Activated CD8-positive, alpha-beta T cell treated with anti-CD3 and anti-CD28 coated beads for 36 hours (primary cell): ENCODE measurements at places on chromosomes 16 and 17. TPM values are rescaled to one million over a fixed set of nuclear protein-coding genes. Genes with fewer than 3 reads are reported as not detected.

- H3K4me3 ChIP-seq = no peak overlapping the region
- no peak for DNase-seq
- no peak overlapping the region for H3K27ac ChIP-seq
Observed at GRCh38 chr16:86396422-86396821, 113.9 kb upstream of the FOXF1 start.

DNA sequence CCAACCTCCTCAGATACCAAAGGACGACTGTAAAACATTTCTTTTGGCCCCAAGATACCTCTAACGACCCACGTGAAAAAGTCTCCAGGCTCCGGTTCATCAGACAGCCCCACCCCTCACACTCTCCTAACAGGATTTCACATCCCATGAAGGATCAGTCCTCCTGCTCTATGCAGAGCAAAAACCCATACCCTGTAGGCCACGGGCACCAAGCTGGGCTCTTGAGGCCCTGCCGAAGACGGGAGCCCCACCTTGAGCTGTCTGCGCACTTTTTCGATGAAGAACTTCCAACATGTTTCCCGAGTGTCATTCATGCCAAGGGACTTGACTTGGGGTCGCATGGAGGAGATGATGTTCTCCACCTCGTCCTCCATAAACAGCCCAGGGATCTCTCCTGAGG lies 89.9 kb downstream of the PGS1 start:
- H3K27ac ChIP-seq = no peak overlapping the region
- H3K27me3 ChIP-seq = peaks cover 3% of the 10 kb centered on the region
- no peak for DNase-seq

DNA sequence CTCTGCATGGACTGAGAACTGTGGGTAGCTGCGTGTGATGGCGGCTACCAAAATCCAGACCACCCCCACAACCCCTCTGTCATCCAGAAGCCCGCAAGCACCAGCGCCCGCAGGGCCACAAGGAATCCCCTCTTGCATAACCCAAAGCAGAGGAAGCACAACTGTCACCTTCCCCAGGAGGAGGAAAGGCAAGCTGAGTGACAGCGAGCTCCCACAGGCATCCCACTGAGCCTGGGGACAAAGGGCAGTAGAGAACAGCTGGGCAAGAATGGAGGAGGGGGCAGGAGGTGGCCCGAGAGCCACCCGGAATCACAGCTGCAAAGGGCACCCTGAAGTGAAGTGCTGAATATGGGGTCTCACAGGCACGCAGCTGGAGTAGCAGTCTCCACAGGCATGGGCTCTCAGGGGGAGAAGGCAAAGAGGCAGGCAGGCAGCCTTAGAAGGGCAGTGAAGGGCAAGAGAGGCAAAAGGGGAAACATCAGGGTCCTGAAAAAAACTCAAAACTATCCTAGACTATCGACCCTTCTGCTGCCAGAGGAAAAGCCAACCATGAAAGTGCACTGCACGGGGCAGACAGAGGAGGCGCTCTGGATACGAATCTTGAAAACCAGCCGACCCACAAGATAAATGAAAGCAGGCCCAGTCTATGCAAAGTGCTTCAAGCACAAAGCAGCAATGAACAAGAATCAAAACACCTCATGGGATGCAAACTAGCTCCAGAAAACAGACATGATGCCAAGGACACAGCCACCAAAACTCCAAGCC lies 17.1 kb downstream of the USP36 start:
- H3K27ac ChIP-seq = peak overlapping the region; percentile 17
- H3K4me1 ChIP-seq = peaks cover 53% of the 10 kb centered on the region
- H3K27me3 ChIP-seq = no peaks in the 10 kb centered on the region
- H3K4me3 ChIP-seq = no peak overlapping the region
- no peak for DNase-seq

DNA sequence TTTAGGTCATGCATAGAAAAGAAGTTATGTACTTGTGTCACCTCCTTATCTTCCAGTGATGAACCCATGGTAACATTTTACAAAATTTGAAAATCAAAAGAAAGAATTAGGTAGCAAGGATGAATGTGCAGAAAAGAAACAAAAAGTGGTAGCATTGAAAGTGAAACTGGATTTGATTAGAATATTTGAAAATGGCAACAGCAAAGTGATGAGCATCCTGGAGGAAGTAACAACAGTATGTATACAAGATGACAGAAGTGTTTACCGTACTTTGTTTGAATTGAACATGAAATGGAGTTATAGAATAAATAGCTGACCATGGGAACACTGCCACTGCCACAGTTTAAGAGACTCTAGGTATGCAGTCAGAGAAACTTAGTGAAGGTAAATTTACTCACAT lies 1313.1 kb downstream of the CDH11 start:
- no peaks in the 10 kb centered on the region for H3K4me1 ChIP-seq
- H3K27me3 ChIP-seq = no peaks in the 10 kb centered on the region
- H3K36me3 ChIP-seq = no peaks in the 10 kb centered on the region
- H3K27ac ChIP-seq = no peak overlapping the region
- no peak for DNase-seq

DNA sequence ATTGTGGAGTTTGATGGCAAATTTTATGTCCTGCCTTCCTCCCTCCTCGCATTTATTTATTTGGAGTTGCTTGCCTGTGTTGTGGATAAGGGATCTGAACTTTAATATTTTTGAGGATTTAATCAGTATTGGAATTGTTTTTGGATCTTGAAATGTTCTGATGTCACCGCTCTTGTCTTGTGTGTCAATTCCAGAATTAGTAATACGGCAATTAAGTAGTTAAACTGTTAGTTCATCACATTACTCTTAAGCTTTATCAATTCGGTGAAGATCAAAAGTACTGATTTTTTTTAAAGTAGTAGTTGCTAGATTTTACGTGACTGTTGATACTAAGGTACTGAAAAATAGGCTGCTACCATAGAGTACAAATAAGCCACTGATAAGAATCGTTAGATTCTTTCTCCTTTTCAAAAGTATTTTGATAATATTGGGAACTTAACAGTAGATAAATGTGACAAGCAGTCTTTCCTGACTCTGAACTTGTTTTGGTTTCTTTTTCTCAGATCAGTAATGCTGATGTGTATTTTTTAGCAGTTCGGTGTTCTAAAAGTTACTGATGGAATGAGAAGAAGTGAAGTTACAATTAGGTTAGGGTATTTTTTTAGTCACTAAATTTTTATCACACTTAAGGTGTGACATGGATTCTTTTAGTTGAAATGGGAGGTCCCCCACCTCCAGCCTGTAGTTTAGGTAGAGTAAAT lies 2.0 kb downstream of the RBBP6 start:
- no peaks in the 10 kb centered on the region for H3K27me3 ChIP-seq
- H3K27ac ChIP-seq = peak overlapping the region; percentile 93
- peak overlapping the region; percentile 86 for H3K4me3 ChIP-seq
- H3K36me3 ChIP-seq = peaks cover 46% of the 10 kb centered on the region
- peaks cover 46% of the 10 kb centered on the region for H3K4me1 ChIP-seq

DNA sequence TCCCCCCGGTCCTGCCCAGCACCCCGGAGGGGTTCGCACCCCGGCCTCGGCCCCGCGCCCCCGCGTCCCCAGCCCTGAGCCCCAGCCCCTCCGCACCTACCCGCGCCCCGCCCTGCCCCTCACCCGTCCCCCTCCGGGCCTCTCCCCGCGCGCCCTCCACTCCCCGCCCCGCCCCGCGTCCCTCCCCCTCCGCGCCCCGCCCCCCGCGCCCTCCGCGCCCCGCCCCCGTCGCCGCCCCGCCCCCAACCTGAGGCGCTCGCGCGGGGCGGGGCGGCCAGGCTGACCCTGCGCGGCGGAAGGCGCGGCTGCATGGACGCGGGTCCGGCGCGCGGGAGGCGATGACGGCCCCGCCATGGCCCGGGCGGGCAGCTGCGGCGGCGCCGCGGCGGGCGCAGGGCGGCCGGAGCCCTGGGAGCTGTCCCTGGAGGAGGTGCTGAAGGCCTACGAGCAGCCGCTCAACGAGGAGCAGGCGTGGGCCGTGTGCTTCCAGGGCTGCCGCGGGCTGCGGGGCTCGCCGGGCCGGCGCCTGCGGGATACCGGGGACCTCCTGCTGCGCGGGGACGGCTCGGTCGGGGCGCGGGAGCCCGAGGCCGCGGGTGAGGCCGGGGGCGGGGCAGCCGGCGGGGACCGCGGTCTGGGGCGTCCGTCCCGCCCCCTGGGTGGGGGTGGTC lies at the start of gene SPIRE2:
TSS of gene SPIRE2 (plus strand) at position 277 of the 671 bp plus-strand sequence. CDS start at position 353, 76 bp downstream.
- H3K36me3 ChIP-seq = no peaks in the 10 kb centered on the region
- H3K27ac ChIP-seq = no peak within 1 kb of the TSS
- peaks cover 3% of the 10 kb centered on the region for H3K4me1 ChIP-seq
- DNase-seq = peak; percentile 76

GRCh38 chr17:75828076-75828400 lies 16.2 kb downstream of the UNC13D start:
- peak overlapping the region; percentile 54 for H3K4me3 ChIP-seq
- peaks cover 25% of the 10 kb centered on the region for H3K4me1 ChIP-seq
- H3K27ac ChIP-seq = peak overlapping the region; percentile 94
- no peaks in the 10 kb centered on the region for H3K27me3 ChIP-seq

GRCh38 chr17:2423271-2423670 lies 22.4 kb upstream of the MNT start:
- no peak overlapping the region for H3K4me3 ChIP-seq
- H3K27ac ChIP-seq = no peak overlapping the region
- peaks cover 2% of the 10 kb centered on the region for H3K4me1 ChIP-seq
- H3K27me3 ChIP-seq = no peaks in the 10 kb centered on the region

DNA sequence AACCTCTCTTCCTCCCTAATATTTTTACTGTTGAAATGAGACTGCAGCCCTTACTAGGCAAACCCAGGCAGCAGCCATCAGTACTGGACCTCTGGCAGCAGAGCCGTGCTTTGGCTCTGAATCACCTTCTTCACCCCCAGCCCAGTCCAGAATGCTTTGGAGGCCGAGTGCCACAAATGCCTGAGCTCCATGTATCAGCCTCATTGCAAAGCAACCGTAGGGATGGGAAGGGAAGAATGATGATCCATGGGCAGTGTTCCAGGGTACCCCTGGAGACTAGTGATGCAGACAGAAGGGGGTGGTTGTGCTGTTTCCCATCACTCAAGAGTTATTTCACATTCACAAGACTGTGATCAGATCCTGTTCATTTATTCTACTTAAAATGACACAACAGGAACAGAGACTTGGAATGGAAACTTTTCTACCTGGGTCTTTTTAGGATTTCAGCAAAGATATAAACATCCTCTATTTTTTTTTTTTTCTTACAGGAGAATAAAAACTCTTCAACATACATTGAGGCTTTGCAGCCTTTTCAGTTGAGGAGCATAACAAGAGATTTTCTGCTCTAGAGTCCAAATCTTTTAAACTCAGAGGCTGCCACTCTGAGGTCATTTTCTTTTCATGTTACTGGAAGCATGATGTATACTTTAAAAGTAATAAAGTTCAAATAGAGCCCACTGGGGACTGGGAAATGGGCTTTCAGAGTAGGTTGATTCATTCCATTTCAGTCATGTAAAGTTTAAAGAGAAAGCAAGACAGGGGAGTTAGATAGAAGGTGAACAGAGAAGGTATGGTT lies 138.3 kb downstream of the KCNJ2 start:
- no peaks in the 10 kb centered on the region for H3K4me1 ChIP-seq
- no peak for DNase-seq
- no peak overlapping the region for H3K4me3 ChIP-seq
- no peak overlapping the region for H3K27ac ChIP-seq

DNA sequence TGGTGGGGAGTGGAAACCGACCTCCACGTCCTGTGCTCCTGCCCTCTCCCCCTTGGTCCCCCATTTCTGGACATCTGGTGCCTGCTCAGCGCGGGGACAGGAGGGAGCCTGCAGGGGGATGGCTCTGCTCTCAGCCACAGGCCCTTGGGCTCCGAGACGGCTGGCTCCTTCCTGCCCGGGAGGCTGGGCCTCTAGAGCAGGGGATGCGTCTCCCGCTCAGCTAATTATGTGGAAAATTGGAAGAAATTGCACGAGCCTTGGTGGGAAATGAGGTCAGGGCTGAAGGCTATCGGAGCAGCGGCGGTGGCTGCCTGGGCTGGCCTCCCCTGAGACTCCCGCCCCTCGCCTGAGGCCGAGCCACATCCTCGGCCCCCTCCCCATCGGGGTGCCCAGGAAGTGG lies 154.6 kb upstream of the CIBAR2 start:
- no peak for DNase-seq
- H3K4me3 ChIP-seq = no peak overlapping the region
- H3K36me3 ChIP-seq = no peaks in the 10 kb centered on the region
- H3K27me3 ChIP-seq = no peaks in the 10 kb centered on the region
- peaks cover 6% of the 10 kb centered on the region for H3K4me1 ChIP-seq
- H3K27ac ChIP-seq = no peak overlapping the region

GRCh38 chr17:62679866-62680377 lies 52.5 kb downstream of the MRC2 start:
- no peaks in the 10 kb centered on the region for H3K4me1 ChIP-seq
- no peak for DNase-seq
- H3K4me3 ChIP-seq = no peak overlapping the region
- H3K36me3 ChIP-seq = no peaks in the 10 kb centered on the region
- no peak overlapping the region for H3K27ac ChIP-seq

- peaks cover 11% of the 10 kb centered on the region for H3K36me3 ChIP-seq
- peaks cover 44% of the 10 kb centered on the region for H3K4me1 ChIP-seq
- H3K27me3 ChIP-seq = no peaks in the 10 kb centered on the region
- H3K4me3 ChIP-seq = no peak overlapping the region
- DNase-seq = no peak
Observed at GRCh38 chr17:78785011-78785662, 3.1 kb upstream of the CYTH1 start.

DNA sequence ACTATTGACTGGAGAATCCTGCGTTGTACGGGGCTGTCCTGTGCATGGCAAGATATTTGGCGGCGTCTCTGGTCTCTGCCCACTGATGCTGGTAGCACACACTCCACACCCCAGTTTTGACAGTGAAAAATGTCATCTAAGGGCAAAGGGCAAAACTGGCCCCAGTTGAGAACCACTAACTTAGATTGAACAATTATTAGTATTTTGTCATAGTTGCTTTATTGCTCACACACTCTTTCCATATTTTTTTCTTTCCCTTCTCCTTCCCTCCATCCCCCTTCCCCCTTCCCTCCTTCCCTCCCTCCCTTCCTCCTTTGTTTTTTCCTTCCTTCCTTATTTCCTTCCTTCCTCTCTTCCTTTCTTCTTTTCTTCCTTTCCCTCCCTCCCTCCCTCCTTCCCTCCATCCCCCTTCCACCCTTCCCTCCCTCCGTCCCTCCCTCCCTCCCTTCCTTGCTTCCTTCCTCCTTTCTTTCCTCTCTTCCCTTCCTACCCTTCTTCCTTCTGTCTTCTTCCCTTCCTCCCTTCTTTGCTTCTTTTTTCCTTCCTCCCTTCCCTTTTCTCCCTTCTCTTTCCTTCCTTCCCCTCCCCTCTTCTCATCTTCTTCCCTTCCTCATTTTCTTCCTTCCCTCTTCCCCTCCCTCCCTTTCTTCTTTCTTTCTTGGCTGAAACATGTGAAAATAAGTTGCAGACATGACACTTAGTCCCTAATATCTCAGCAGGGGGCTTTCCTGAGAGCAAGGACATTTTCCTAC lies 5.5 kb downstream of the SHISA9 start:
- peaks cover 5% of the 10 kb centered on the region for H3K4me1 ChIP-seq
- H3K27ac ChIP-seq = no peak overlapping the region
- peaks cover 48% of the 10 kb centered on the region for H3K27me3 ChIP-seq
- H3K4me3 ChIP-seq = no peak overlapping the region

- no peak within 1 kb of the TSS for H3K4me3 ChIP-seq
- no peaks in the 10 kb centered on the region for H3K4me1 ChIP-seq
- no peak within 1 kb of the TSS for H3K27ac ChIP-seq
- H3K27me3 ChIP-seq = peaks cover 13% of the 10 kb centered on the region
Observed at GRCh38 chr16:71442051-71442440, at the start of gene TLE7. Gene TLE7 (minus strand): TSS chr16:71442054. CDS start chr16:71433324, 8,730 bp downstream.

FKBP10 gene
- total RNA-seq = 0.74 TPM

CAMTA2 gene
- total RNA-seq = 91.5 TPM

SMYD4 gene
- total RNA-seq = 22.7 TPM

MYL11 gene
- total RNA-seq = 0.87 TPM

HOXB1 gene
- not detected for total RNA-seq

PRR35 gene
- total RNA-seq = not detected

SLC12A3 gene
- total RNA-seq = not detected

EXOC3L1 gene
- total RNA-seq = not detected

SPNS2 gene
- 1.2 TPM for total RNA-seq

PYDC1 gene
- total RNA-seq = not detected
